ENCODE measurements at places on chromosomes 11 and 22.
A peak's percentile ranks its signal among the peaks of the same experiment; 100 is the strongest.

DNA sequence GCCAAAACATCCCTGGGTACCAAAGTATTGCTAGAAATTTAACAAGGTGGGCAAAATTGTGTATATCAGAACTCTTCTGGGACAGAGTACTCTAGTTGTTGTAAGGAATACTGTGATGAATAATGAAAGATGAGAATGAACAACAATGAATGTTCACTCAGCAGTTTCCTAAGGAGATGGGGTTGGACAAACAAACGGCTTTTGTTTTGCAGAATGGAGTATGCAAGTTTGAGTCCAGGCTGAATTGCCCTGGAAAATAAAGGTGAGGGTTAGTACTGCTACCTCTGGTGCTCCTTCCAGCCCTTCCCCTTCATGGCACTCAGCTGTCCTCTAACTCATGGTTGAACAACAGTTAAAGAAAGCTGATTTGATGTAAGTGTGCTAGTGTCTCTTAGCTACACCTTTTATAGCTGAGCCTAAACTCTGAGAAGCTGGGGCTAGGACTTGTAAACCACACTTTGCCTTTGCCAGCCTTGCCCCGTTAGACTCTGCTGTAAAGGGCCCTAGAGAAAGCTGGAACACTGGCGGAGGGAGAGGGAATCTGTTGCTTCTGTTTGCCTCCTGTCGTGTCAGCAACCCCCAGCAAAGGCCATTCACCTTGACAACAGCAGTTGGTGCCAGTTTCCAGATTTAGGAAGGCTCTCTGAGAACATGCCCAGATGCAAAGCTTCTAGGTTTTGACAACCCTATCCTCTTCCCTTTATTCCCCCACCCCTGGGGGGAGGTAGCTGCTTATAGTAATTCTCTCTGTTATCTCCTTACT lies 41.2 kb upstream of the POLD3 start:
- no peak for DNase-seq

- DNase-seq, result no peak
These were observed 22.3 kb downstream of the EIF4G2 start for GRCh38 chr11:10786451-10786850.

DNA sequence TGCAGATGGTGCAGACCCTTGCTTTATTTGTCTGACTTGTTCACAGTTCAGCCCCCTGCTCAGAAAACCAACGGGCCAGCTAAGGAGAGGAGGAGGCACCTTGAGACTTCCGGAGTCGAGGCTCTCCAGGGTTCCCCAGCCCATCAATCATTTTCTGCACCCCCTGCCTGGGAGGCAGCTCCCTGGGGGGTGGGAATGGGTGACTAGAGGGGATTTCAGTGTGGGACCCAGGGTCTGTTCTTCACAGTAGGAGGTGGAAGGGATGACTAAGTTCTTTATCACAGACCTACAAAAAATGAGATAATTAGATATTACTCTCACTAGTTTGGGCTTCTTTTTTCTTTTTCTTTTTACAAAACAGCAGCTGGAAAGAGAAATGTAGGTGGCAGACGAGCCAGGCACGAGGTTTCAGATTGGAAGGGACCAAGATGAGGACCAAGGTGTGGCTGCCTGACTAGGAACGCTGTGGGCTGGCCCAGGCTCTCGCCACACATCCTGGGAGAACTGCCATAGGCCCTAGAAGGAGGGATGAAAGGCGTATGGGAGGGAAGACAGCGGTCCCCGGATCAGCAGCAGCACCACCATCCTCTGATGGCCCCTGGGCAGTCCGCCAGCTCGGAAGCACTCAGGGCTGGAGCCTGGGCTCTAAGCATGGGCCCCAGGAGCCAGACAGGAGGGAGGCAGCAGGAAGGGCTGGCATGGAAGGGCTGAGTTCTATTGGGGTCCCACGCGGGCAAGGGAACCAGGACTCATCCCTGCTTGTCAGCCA lies 14.2 kb downstream of the TXN2 start:
- no peak for DNase-seq

GRCh38 chr22:27159716-27160295 lies 502.4 kb downstream of the MIAT start:
- no peak for DNase-seq

- no peak for DNase-seq
These were observed 49.7 kb downstream of the EXT2 start for GRCh38 chr11:44145011-44145775.

DNA sequence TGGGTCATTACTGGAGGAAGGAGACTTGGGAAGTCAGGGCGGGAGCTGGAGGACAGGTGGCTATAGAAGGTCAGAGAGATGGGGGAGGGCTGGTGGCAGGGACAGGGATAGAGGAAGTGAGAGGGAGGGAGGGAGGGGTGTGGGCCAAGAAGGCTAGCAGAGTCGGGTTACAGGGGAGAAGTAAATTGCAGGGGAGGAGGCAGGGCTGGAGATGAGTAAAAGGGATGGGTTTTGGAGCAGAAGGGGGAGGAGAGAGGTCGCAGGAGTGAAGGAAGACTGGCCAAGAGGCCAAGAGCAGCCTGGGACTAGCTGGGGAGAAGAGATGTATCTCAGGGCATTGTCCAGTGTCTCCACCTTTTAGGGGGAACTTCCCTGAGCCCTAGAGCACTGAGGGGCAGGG lies 33.0 kb downstream of the LRRC10B start:
- DNase-seq, result no peak

DNA sequence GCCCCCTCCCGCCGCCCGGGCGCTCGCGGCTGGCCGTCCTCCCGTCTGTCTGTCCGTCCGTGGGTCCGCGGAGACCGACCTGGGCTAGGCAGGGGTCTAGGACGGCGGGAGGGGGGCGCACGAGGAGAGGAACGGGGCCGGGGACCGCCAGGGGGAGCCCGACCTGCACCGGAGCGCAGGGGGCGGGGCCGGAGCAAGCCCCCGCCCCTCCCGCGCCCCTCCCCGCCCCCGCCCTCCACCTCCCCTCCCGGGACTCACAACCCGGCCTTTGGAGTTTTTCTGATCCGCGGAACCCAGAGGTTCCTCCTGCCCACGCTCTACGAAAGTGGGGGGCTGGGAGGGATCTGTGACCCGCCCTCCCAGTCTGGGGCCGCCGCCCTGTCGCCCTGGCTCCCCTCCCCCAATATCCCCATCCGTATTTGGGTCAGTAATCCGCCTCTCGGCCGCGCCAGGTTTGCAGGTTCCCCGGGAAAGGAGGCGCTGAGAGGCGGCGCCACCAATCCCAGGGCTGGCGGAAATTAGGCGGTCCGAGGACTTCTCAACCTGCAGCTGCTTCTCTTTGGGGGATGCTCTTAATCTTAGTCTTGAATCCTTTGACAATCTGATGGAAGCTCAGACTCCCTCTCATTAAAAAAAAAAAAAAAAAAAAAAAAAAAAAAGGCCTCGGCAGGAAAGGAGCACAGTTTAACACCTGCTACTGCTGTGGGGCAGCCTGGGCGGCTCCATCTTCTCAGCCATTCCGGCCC lies 925 bp upstream of the KCNJ11 start:
- peak; percentile 60 for DNase-seq

GRCh38 chr22:22380098-22381030 lies 128.2 kb downstream of the ZNF280B start:
- no peak for DNase-seq

DNA sequence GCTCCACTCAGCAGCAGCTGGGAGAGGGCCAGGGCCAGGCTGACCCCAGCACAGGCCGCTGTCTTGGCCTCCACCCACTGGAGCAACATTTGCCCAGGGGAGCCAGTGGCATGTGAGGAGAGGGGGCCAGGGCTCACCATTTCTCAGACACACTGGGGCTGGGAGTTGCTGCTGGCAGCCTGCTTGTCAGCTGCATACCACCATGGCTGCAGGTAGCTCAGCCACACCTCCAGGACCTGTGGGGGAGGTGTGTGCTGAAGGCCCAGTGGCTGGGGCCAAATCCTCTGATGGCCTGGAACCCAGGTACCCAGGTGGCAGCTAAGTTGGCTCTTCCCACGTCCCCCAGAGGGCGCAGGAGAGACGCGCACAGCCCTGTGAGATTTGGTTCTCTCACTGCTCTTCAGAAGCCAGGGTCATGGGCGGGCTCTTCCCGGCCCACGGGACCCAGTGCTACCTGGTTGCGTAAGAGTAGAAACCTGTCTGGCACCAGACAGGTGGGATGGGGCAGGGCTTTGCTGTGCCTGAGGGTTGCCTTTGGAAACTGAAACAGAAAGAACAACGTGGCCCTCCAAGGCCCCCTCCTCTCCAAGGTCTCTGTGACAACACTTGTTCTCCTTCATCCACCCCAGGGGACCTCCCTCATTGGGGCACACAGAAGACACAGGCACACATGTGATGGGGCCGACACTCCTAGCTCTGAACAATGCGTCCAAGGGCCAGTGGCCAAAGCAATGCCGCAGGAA lies 98.8 kb downstream of the MED15 start:
- DNase-seq, result peak; percentile 59

DNA sequence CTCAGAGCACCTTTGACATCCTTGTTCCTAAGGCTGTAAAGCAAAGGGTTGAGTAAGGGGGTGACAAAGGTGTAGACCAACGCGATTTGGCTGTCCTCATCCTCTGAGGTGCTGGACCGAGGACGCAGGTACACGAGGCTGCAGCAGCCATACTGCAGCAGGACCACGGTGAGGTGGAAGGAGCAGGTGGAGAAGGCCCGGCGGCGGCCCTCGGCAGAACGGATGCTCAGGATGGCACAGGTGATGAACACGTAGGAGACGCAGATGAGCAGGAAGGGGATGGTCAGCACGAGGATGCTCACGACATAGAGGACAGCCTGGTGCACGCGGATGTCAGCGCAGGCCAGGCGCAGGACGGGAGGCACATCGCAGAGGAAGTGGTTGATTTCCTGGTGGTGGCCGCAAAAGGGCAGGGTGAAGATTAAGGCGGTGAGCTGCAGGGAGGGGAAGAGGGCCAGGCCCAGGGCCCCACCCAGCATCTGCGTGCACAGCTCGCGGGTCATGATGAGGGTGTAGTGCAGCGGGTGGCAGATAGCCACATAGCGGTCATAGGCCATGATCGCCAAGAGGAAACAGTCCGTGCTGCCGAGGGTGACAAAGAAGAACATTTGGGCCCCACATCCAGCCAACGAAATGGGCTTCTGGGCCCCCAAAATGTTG lies 632 bp downstream of the OR10Q1 start:
- DNase-seq, result no peak

GRCh38 chr22:41925783-41926460 lies 684 bp downstream of the TNFRSF13C start:
- no peak for DNase-seq

GRCh38 chr11:9535189-9535781 lies 38.2 kb upstream of the WEE1 start:
- DNase-seq, result peak; percentile 86

DNA sequence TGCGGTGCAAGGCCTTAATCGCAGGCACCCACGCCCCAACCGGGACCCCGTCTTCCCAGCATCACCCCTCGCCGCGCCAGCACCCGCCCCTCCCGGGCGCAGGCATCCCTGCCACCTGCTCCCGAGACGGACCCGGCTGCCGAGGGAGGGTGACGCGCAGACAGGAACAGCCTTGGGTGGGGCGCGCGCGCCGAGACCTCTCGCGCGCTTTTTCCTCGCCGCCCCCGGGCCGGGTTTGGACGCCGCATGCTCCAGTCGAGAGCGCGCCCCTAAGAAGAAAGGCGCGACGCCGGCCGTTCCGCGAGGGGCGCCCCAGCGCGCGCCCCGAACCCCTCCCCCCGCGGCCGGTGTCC lies 504 bp downstream of the CFL1 start:
- DNase-seq, result no peak

- no peak for DNase-seq
These were observed 8.0 kb downstream of the MYO7A start for GRCh38 chr11:77136074-77136473.

- DNase-seq, result no peak
These were observed 1329.0 kb downstream of the LRRC4C start for GRCh38 chr11:40130427-40130826.

DNA sequence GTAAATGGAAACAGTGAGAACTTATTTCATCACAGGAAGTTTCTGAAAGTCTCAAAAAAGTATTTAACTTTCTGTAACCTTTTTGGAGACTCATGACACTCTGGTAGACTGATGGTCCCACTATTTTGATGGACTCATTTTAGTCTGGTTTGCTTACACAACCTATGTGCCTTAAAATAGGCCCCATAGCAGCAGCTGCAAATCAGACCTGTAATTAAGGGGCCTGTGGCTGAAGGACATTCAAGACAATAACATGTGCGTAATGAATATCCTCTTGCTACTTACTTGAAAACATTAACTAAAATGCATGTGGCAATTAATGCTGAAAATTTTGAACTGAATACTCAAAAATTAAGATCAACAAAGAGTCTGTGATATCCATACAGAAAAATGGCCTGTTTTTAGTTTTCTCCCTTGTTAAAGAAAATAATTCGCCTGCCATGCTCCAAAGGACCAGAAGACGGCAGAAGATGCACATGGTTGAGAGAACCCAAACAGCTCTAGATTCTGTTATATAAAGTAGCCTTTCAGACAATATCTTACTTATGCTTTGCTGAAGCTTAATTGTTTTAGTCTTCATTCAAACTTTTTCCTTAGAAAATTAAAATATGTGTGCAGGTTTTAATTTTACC lies 568.5 kb downstream of the KCNA4 start:
- no peak for DNase-seq

DNA sequence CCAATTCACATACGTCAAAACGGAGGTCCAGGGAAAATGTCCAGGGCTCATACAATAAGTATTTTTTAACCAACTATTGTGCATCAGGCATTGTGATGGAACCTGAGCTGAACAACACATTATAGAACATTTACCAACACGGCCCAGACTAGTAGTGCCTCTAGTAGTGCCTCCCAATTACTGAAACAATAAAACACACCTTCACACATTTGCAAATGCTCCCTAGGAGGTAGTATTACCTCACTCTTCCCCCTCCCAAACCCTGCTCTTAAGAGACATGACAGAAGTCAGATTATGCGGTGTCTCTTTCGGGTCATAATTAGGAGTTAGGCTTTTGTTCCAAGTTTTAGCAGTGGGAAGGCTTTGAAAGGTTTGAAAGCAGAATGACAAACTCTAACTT lies 61.1 kb downstream of the PAK1 start:
- no peak for DNase-seq

- no peak for DNase-seq
These were observed 29.8 kb downstream of the LIMK2 start for GRCh38 chr22:31241936-31242335.

- no peak for DNase-seq
These were observed 1179.0 kb downstream of the LRRC4C start for GRCh38 chr11:40280159-40281051.

GRCh38 chr11:71155846-71156245 lies 96.5 kb downstream of the SHANK2 start:
- DNase-seq, result no peak

GRCh38 chr11:121095561-121095960 lies 5.5 kb upstream of the TECTA start:
- no peak for DNase-seq

DNA sequence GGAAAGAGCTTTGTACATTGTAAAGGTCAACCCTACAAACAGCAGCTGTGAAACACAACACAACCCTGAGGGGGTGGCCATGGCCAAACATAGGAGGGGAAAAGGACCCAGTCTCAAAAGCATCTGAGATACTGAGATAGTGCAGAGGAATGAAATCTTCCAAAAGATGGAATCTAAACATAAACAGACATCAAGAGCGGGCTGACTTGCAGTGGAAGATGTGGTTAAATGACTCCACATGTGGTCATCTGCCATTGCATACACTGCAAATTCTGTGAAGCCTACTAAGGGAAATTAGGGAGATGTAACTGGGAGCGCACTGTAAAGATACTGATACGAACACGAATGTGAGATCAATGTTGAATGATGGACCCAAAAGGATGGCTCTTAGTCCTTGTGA lies 22.0 kb downstream of the BDNF start:
- DNase-seq, result no peak

GRCh38 chr11:8259306-8259959 lies 4.2 kb downstream of the LMO1 start:
- DNase-seq, result no peak
